Type B pancreatic cell (in vitro differentiated cells): ENCODE measurements at places on chromosomes 4 and X. TPM values are rescaled to one million over a fixed set of nuclear protein-coding genes. Genes with fewer than 3 reads are reported as not detected.
A peak's percentile ranks its signal among the peaks of the same experiment; 100 is the strongest.

DNA sequence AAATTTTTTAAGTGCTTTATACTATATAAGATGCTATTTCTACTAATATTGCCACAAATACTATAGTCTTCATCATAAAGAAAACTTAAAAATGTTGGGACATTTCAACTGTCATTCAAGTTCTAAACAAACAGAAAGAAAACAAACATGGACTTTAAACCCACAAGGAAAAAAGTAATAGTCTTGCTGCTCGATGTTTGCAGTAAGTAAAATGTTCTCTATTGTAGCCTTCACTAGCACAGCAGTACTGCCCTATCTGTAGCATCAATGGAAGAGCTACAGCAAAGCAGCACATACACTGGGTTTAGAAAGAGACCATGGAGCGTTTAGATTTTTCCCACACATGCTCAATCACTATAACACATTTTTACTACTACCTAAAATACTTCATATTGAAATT lies 146.8 kb downstream of the KLHL13 start:
- DNase-seq, result no peak

DNA sequence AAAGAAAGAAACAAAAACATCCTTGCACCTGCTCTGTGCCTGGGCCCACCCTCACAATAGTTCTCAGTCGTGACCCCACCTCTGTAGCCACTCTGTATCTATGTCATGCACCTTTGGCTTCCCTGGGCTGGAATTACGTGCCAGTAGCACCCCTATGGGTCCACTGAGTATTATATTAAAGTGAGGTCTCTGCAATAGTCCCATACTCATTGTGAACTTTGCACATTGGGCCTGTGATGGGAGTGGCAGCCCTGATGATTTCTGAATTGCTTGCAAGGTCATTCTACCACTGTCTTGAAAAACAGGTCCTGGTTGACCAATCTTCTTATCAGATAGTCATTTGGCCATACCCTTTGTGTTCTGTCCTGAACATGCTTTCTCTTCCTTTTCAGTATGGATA lies 1012.1 kb downstream of the RAB28 start:
- no peak for DNase-seq

DNA sequence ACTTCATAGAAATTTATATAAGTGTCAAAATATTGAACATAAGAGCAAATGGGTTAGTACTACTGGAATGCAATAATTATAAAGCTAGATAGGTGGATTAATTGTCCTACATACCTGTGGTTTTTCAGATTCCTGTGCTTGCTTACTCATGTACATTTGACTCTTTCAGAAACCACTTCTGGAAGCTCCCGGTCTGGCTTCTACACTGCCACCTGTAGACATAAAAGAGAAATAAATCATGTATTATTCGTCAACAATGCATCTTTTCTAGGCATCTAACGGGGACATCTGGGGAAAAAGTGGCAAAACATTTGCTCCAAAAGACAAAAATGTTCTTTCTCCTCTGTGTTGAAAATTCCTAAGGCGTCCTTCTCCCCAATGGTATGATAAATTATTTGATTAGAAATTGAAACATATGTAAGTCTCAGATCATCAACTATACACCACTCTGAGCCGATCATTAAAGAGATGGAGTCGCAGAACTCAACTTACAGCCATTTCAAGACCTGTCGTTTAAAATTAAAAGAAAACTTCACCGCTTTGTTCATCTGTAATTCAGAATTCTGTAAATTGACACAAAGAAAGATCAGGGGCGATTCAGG lies 648.7 kb upstream of the DIPK2B start:
- no peak for DNase-seq

DNA sequence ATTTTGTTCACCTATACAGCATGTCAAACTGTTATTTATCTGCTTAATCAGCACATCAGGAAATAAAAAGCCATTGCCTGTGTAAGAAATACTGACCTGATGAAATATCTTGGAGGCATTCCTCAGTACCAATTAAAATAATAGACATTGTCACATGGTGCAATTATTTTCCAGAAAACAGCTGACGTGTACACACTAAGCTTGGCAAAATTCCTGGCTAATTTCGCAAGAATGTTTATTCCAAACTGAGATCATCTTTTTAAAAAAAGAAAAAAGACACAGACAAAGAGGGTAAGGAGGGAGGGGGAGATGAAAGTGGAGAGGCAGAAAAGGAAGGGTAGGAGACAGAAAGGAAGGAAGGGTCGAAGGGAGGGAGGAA lies 61.9 kb upstream of the NFKB1 start:
- DNase-seq, result no peak

GRCh38 chrX:13432414-13433297 lies 112.8 kb upstream of the ATXN3L start:
- DNase-seq, result no peak

DNA sequence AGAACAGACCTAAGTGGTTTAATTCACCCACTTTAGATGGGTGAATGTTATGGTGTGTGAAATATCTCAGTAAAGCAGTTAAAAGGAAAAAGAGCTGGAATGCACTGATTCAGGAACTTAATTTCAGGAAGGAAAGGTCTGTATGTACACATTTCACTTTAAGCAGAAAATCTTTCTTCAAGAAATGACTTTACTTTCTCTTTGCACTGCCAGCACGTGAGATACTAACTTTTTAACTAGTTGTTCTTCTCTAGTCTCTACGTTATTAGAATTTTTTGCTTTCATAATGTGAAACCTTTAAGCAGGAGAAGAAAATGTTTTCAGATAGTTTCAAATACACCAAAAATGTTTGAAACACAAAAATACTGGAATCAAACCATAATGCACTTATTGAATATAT lies 18.8 kb downstream of the C4orf46 start:
- DNase-seq, result no peak

- no peak for DNase-seq
Observed at GRCh38 chrX:20313899-20314298, 47.2 kb upstream of the RPS6KA3 start.

- no peak for DNase-seq
Observed at GRCh38 chrX:9940421-9940820, 26.7 kb upstream of the CLDN34 start.

DNA sequence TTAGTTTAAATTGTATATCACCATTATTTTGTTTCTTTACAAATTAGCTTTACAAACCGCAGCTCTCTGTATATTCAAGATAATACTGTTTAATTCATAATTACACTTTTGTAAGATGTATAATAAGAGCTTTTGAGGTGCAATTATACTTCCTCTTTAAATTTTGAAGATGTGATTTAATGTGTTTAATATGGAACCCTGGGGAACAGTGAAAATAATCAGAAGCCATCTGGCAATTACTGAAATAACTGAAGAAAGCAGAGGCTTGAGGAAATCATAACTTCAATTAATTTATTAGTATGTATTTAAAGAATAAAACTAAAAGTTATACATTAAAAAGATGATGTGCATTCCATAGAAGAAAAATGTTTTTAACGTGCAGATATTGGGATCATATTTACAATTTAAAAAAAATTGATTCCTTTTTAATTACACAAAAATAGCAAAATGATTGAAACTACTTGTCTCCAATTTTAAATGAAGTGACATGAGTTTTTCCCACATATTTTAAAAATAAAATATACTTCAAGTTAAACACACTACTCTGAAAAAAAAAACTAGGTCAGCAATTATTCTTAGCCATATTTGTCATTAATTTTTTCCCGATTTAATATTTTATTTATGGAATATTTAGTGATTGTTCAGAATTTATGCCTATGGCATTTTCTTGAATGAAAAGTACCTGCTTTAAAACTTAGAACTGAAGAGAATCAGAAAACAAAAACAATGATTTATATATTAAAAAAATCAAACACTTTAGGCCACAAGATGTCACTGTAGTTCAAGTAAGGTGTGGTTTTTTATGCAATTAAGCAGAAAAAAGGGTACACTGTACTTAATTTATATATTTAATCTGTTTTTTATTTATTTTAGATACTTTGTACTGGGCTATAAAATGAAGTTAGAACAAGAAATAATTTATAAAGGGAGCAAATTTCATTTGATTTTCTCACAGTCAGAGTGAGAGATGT lies 942.7 kb upstream of the NDST4 start:
- DNase-seq, result no peak

DNA sequence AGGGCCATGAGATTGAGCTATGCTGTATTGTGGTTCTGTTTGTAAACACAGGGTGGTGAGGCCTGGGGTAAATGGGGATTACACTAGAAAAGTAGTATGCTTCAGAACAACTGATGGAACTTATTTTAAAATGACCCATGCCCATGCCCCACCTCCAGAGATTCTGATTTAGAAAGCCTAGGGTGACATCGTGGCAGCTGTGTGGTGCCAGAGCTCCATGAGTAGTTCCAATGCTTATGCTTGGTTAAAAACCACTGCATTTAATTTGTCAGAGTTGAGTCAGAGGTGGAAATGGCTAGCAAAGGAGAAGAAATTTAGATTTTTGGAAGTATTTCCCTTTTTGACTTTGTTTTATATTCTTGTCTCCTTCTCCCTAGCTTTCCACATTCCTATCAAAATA lies 63.4 kb upstream of the PDE5A start:
- no peak for DNase-seq

DNA sequence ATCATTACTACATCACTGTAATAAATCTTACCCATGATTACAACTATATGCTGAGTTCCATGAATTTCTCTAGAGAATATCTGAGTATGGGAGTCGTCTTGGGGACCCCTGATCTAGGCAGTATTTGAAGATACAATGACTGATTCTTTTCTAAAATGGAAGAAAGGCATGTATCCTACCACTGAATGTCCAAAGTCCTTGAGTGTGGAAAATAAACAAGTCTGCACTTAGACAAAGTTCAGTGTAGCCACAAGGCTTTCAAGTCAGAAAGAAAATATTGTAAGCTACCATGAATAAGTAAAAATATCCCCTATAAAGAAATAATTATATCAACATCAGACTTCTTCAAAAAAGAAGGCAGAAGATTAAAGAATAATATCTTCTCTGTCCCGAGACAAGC lies 42.4 kb downstream of the ZNF674 start:
- no peak for DNase-seq

GRCh38 chrX:40298572-40299479 lies 201.1 kb upstream of the BCOR start:
- peak; percentile 75 for DNase-seq

The TENM3 gene
- total RNA-seq, result 49.3 and 73.5 TPM in 2 replicates

The GAGE12E gene
- total RNA-seq, result not detected in 2 replicates

The ARL9 gene
- 0.74 and 1.1 TPM in 2 replicates for total RNA-seq

The PNMA6A gene
- total RNA-seq, result 3.0 and 5.4 TPM in 2 replicates

The ITIH6 gene
- total RNA-seq, result not detected in 2 replicates

The STAP1 gene
- total RNA-seq, result not detected in 2 replicates

The ZGRF1 gene
- 10.8 and 24.8 TPM in 2 replicates for total RNA-seq

The SSX3 gene
- total RNA-seq, result not detected in 2 replicates
